ENCODE measurements at places on chromosomes 11 and 22.
A peak's percentile ranks its signal among the peaks of the same experiment; 100 is the strongest.

DNA sequence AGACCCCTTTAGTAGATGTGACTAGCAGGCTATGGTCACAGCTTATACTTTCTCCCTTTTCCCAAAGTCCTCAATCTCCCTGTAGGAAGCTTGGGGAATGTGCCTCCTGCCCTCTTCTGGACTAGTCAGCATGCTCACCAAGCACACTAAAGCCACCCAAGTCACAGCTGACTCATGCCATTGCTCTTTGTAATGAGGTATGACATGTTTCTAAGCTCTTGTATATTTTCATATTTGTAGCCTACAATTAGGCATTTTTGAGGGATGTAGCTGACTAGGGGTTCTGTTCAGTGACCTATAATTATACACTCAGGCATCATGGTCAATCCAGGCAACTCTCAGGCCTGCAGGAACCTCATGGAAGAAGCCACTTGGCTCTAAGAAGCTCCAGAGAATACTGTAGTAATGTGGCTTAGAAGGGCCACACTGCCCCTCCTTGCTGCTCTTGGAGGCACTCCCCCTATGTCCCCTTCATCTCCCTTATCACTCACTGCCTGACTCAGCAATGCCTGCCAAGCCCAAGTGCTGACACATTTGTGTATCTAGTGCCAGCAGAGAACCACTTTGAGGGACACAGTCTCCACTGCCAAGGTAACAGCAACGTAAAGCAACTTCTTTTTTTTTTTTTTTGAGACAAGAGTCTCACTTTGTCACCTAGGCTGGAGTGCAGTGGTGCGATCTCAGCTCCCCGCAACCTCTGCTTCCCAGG, 86.2 kb downstream of the RPL27A start:
- DNase-seq = no peak

- DNase-seq = no peak
Measured at GRCh38 chr22:42282943-42283277, 12.5 kb upstream of the TCF20 start.

- DNase-seq = no peak
Measured at GRCh38 chr11:35376613-35377012, 42.7 kb downstream of the SLC1A2 start.

GRCh38 chr11:71294846-71295600, 42.6 kb upstream of the SHANK2 start:
- no peak for DNase-seq

DNA sequence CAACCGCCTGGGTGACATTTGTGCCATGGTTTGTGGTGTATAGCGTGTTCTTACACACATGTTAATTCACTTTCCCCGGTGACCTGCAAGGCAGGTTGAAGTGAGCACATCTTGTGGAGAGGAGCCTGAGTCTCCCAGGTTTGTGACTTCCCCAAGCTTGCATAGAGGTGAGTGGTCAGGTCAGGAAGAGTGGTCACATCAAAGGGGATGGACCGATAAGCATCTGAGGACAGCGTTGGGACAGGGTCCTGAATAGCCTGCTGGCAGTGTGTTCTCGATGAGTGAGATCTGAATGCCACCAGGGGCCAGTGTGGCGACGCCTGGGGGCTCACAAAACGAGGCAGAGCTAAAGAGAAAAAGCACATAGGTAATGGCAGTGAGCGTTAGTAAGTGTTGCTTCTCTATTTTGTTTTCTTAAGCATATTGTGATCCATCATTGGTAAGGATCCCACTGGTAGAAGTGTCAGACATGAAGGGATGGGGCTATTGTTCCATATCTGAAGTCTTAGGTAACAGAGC, 154.6 kb downstream of the GRIK4 start:
- no peak for DNase-seq

GRCh38 chr22:38272373-38273134, at the start of gene TMEM184B:
TMEM184B (minus strand) TSS chr22:38273010; CDS start chr22:38247961, 25,049 bp downstream.
- DNase-seq = peak; percentile 56

DNA sequence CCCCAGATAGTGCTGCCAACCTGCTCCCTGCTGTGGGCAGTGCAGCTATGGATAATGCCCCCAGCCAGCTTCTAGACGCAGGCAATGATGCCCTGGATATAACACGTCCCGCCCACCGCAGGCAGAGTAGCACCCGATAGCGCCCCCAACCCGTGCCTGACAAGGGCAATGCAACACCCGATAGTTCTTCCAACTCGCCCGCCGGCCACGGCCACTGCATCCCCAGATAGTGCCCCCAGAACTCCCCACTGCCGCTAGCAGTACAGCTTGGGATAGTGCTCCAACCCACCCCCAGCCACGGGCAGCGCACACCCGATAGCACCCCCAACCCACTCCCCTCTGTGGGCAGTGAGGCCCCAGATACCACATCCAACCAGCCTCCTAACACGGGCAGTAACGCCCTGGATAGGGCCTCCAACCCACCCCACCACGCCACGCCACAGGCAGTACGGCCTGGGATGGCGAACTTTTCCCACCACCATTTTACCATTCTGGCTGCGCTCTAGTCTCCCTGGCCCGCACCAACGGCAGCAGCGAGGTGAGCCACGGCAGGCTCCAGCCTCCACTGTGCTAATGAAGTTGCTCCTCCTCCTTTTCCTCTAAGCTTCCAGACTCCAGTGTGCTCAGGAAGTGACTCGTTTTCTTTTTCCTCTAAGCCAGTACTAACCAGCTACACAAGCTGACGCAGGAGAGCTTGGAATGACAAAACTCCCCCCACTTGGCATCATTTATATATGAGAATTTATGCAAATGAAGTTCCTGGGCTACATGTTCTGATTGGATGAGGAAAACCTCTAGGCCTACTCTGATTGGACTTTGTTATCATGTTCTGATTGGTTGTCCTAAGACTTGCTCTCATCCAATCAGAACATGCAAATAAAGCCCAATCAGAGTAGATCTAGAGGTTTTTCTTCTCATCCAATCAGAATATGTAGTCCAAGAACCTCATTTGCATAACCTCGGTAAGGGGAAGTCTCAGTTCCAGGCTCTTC, 3.0 kb upstream of the RFPL3 start:
- no peak for DNase-seq

DNA sequence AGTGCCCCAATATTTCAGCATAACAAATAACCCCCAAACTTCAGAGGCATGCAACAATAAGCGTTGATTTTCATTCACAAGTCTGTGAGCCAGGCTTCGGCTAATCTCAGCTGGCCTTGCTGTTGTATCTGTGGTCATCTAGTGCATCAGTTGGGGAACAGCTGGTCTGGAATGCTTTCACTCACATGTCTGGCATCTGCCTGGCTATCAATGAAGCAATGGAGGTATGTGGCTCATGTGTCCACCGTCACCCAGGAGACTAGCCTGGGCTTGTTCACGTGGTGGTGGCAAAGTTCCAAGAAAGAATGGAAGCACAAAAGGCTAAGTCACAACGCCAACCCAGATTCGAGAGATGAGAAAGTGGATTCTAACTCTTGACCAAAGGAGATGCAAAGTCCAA, 304.8 kb upstream of the ISX start:
- DNase-seq = no peak

DNA sequence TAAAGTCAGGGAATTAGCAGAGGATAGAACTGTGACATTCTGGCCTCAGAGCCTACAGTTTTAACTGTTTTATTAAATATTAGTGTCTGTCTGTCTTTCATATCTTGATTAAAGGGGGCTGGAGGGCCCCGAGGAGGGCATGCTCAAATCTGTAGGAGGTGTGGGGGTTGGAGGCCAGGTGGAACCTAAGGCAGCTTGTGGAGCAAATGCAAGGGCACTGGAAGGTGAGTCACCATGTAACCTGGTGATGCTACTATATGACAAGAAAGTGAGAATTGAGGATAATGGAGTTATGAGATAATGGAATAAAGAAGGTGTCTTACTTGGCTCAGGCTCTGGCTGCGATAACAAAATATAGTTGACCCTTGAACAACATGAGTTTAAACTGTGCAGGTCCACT, 27.3 kb upstream of the TMEM86A start:
- DNase-seq = no peak

DNA sequence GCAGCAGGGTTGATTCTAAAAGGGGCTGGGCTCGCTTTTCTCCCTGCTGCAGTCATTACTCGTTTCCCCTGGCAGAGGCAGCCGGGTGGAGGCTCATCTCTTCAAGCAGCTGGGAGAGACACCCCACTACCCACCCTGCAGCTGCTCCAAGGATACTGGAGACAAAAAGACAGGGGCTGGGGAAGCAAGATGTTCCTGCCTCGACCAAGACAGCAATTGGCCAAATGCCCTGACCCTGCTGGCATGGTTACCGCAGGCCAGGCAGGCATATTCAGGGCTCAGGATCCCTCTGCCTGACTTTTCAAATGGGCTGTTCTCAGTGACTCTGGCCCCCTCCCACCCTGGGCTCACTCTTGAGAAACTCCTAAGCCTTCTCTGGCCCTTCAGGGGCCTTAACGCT, 6.8 kb upstream of the RGL4 start:
- DNase-seq = no peak

DNA sequence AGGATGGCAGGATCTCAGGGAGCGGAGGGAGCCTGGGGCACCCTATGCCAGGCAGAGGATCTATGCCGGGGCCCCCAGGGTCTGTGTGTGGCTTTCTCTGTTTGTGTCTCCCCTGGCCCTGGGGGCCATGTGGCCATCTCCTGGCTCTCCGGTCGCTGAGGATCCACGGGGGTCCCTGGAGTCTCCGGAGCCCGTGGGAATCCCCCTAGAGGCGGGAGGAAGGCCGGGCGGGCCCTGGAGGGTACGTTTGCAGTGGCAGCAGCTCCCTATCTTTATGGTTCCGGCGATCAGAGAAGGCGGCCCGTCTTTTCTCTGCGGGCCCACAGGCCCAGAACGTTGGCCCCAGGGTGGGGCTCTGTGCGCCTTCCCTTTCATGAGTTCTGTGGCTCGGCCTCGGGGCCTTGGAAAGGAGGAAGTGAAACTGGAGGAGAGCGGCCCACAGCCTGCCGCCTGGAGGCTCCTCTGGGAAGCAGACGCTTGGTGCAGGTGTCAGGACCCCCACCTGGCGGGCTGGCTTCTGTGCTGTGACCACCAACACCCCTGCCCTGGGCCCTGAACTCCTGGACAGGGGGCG, 82.1 kb downstream of the KCNQ1 start:
- no peak for DNase-seq

DNA sequence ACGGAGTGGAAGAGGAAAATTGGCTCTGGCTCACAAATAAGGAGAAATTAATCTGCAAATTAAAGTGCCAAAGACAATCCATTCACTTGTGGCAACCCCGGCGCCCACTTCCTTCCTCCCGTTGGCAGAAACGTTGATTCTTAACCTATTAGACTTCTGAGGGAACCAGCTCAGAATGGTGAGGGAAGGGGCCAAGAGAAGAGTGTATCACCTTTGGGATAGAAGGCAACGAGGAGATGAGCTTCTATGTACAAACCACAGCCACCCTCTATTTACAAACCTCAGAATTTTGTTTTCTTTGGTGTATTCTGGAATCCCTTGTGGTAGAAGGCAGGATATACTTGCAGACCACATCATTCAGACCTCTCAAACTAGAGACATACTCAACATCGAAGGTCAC, 1.1 kb downstream of the MB start:
- no peak for DNase-seq

DNA sequence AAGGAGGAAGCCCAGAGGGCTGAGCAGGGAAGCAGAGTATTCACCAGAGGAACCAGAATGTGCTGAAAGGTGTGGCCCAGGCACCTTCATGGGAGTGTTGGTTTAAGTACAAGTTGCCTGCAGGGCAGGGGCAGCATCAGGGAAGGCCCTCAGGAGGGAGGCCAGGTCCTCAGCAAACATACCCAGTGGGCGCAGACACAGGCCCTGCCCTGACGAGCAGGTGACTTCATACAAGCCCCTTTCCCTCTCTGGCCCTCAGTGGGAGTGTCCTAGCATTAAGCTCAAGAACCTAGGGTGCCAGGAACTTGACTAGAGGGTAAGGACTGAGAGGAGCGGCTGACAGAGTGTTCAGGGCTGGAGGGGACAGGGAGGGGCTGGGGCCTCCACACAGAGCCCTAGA, 7.5 kb upstream of the CASTOR1 start:
- DNase-seq = no peak

DNA sequence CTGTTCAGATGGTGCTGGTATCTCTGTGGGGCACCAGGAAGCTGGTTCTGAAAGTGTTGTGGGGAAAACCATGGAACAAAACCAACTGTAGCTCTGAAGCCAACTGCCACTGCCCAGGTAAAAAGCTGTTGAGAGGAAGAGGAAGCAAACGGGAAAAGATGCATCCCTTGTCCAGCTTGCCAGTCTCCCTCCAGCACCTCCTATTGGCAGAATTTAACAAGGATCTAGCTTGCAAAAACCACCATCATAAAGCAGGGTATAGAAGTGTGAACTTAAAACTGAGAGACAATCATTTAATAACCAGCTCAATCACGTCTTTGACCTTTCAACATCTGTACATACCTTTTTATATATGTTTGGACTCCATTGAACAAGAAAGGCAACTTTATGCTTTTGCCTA, 4.5 kb downstream of the PATE1 start:
- no peak for DNase-seq

DNA sequence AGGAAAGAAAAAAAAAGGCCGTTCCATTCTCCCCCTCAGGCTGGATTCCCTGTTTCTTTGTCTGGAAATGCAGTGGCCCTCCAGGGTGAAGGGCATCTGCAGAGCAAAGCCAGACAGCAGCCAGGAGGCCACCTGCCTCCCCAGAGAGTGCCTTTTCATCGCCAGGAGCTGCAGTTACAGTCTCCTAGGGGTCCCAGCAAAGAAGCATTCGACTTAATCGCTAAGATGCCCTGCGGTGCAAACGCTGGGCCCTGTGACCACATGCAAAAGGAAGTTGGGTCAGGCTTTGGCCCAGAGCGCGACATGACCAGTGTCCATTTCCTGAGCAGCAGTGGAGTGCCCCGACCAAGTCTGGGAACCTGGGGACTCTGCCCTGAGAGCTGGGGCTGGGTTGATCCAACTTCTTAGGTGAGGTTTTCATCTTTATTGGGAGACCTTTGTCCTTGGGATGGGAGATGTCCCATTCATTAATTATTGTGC, 304.6 kb downstream of the OPCML start:
- DNase-seq = no peak

- DNase-seq = no peak
Measured at GRCh38 chr11:120645639-120646038, 134.1 kb downstream of the GRIK4 start.

GRCh38 chr11:130578738-130579368, 130.4 kb downstream of the ADAMTS15 start:
- no peak for DNase-seq

DNA sequence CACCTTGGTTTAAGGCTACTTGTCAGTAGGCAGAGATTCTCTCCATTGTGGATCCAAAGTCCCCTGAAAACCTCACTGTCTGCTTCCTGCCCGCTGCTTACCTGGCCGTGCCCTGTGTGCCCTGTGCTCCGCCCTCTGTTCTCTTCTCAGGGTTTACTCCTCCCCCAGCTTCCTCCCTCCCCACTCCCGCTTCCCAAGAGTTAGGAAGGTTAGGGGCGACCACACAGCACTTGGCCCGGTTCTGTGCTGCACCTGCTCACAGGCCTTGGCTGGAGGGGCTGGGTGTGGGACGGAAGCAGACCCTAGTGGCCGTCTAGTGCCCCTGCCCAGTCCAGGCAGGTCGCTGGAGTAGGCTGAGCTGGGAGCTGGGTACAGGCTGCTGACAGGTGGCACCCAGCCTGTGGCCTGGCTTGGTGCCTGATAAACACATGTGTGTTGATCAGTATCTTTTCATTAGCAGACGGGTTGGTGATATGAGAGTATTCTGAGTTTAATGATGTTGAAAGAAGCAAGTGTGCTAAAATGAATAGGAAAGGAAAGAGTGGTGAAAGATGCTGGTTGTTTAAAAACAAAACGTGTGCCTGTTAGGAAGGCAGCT, 40.5 kb downstream of the GRAMD4 start:
- DNase-seq = no peak

- no peak for DNase-seq
Measured at GRCh38 chr22:48185071-48186055, 1422.9 kb downstream of the TBC1D22A start.

Data from stimulated activated CD8-positive, alpha-beta memory T cell treated with anti-CD3 and anti-CD28 coated beads, Interleukin-7, amount 100 ng/mL, for 1 hour (primary cell).